ENCODE measurements at places on chromosomes 7 and 10.

GRCh38 chr7:92557808-92558362, 29.3 kb downstream of the RBM48 start:
- DNase-seq = no peak

GRCh38 chr7:140525743-140526142, 46.4 kb upstream of the MKRN1 start:
- no peak for DNase-seq

DNA sequence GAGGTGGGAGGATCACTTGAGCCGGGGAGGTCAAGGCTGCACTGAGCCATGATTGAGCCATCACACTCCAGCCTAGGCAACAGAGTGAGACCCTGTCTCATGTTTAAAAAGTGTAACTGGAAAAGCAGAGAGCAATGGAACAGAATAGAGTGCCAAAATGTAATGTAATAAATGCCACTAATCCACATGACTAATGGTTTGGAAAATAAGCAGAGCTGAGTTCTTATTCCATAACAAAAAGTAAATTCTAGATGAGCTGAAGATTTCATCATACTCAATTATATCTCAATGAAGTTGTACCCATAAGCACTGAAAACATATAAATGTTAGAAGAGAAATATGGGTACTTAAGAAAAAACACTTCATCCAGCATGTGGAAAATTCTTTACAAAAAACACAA, 132.6 kb downstream of the USP6NL start:
- DNase-seq = no peak

DNA sequence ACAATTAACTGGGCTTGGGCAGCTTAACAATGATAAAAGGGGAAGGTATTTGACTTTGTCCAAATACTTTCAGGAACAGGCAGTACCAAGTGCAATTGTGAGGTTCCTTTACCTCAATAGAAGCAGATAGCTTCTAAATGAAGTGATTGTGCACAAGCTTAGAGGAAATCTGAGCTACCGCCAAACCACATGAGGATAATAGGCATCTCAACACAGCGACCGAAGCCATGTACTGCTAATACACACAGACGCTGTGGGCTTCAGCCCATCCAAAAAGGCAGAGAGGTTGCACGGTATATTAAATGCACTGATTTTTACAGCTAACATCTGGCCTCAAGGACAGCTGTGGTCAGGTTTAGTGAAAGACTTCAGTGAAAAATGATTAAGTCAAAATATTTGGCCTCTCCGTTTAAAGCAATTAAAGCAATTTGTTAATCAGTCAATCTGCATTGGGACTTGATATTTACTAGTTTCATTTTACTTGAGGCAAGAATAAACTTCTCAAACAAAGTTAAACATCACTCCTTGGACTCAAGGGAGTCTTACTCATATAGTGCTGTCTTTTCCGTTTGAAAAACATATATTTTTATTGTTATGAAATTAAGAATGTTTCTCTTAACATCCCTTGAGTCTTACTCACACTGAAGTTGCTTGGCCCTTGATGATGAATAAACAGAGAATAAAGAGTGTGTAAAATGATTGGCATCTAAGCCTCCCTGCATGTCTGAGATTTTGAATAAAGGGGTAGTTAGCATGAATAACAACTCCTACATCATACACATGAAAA, 306.3 kb downstream of the C7orf25 start:
- DNase-seq = no peak

GRCh38 chr10:4003348-4003973, 218.5 kb upstream of the KLF6 start:
- no peak for DNase-seq

GRCh38 chr7:55063633-55064032, 44.8 kb downstream of the EGFR start:
- DNase-seq = no peak

DNA sequence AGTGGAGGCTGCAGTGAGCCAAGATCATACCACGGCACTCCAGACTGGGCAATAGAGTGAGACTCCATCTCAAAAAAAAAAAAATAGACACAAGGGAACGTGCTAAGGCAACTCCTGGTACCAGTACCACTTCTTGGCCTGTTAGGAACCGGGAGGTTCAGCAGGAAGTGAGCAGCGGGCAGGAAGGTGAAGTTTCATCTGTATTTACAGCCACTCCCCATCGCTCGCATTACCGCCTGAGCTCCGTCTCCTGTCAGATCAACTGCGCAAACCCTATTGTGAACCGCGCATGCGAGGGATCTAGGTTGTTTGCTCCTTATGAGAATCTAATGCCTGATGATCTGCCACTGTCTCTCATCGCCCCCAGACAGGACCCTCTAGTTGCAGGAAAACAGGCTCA, 69.9 kb upstream of the FOXK1 start:
- no peak for DNase-seq

- DNase-seq = no peak
Measured at GRCh38 chr7:6130007-6130587, 98.9 kb downstream of the ANKRD61 start.

DNA sequence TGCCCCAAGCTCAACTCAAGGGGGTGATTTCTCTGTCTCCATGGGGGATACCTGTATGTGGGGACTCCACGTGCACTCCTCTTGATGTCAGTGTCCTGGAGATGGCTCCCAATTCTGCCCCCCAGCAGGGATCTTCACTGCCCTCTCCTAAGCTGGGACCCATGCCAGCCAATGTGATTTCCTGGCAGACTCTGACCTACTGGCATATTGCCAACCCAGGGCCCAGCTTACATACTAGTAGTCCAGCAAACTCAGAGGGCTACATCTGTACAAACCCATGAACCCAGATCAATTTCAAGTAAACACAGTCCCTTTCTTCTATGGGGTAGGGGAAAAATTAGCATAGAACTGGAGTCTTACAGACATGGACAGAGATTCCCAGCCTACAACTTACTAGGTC, 26.2 kb upstream of the BMPR1A start:
- no peak for DNase-seq
